NCI-H446 treated with DMSO at 0.1 percent for 48 hours (cell line): ENCODE measurements at places on chromosomes 6 and 20.

GRCh38 chr6:95423331-95423730 is 154.0 kb upstream of the MANEA start:
- DNase-seq: no peak

GRCh38 chr6:131281471-131282270 is 146.4 kb downstream of the AKAP7 start:
- DNase-seq: no peak

GRCh38 chr6:25295651-25296050 is 16.5 kb downstream of the CARMIL1 start:
- no peak for DNase-seq

DNA sequence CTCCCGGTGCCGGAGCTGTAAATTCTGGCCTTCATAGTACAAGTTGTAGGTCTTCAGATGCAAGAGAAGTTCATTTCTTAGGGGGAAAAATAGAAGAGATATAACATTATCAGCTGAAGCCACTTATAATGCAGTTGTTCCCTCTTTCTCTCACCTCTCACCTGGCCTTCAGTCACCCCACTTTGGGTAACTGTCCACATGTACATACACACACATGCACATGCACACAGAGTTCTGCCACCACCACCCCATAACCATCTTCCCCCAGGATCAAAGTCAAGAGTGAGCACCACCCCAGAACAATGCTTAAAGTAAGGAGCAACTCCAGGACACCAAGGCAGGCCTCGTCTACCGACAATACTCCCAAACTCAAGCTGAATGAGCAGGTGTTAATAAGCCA is 76.3 kb downstream of the PRND start:
- no peak for DNase-seq

- DNase-seq: no peak
Observed at GRCh38 chr6:165231581-165232561, 77.5 kb downstream of the C6orf118 start.

- DNase-seq: no peak
Observed at GRCh38 chr20:63079971-63080370, 73.2 kb upstream of the BHLHE23 start.

- DNase-seq: no peak
Observed at GRCh38 chr20:51064137-51064536, 41.2 kb upstream of the KCNG1 start.

GRCh38 chr20:16864069-16864468 is 115.9 kb downstream of the OTOR start:
- no peak for DNase-seq

DNA sequence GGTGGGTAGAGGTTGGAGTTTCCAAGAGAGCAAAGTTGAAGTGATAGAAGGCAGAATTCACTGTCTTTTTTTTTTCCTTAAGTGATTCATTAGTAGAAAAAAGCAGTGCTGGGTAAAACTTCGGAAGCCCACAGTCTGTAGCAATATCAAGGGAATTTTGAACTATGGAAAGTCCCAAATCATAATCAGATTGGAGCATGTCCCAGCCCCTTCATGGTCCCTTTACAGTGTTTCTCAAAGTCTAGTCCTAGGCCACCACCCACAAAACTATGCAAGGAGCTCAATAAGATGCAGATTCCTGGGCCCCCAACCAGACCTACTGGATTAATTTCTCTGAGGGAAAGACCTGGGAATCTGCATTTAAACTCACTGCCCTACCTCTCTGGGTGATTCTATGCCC is 22.6 kb downstream of the NEDD9 start:
- no peak for DNase-seq

GRCh38 chr20:2708073-2708415 is 15.5 kb downstream of the EBF4 start:
- no peak for DNase-seq

DNA sequence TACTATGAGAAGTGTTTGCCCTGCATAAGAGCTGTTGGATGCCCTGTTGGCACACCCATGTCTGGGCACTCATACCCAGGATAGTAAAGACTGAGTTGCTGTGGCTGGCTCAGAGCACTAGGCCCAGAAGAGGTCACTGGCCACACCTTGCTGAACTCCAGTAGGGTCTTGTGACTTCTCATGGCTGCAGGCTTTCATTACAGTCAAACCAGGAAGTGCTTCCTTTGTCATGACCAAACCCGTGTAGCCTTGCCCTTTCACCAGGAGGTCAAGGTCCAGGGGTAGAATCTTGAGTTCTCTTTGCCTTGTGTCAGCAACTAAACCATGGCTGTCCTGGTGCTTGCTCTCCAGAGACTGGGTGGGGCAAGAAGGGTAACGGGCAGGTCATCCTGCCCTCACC is 49.5 kb downstream of the CD164 start:
- DNase-seq: no peak

DNA sequence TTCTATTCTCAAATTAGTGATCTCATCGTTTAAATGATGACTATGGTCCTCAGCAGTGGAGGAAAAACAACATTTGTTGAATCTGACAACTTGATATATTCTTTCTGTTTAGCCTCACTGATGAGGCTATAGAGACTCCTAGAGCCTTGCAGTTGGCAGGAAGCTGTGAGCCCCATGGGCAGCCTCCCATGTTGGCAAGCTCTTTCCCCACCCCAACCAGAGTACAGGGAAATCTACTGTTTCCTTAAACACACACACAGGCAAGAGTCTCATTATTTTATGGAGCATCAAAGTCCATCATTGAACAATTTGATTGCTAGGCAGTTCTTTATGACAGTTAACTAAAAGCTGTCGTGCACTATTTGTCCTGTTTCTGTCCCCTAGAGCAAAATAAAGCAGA is 498.2 kb upstream of the CITED2 start:
- peak; percentile 22 for DNase-seq

DNA sequence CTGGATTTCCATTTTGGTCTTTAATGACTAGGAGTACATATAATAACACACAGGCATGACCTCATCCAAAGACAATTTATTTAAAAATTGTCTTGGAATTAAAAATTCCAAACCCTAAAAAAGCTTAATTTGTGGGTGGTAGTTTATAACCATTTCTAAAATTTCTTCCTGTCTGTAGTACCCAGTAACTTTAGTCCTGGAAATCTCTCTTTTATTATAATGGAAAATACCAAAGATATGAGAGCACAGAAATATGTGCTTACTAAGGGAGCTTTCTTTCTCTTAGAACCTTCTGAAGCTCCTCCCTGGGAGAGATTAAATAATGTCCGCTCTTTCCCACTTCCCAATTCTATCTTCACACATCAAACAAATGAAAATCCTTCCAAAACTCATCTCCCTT is 70.5 kb upstream of the PRL start:
- DNase-seq: no peak

DNA sequence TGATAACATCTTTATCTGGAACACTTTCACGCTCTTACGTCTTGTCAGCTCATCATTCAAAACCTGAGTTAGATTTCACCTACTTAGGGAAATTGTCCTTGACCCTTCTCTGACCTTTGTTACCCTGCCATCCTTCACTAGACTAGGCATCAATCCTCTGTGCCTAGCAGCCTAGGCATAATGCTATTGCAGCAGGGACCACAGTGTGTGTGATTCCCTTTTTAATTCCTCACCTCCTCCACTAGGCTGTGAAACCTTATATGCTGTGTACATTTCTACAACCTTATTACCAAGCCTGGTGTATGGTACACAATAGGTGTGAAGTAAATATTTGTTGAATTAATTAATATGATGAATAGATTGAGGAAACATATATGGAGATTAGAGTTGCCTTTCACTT is 66.7 kb upstream of the DEFB112 start:
- no peak for DNase-seq

DNA sequence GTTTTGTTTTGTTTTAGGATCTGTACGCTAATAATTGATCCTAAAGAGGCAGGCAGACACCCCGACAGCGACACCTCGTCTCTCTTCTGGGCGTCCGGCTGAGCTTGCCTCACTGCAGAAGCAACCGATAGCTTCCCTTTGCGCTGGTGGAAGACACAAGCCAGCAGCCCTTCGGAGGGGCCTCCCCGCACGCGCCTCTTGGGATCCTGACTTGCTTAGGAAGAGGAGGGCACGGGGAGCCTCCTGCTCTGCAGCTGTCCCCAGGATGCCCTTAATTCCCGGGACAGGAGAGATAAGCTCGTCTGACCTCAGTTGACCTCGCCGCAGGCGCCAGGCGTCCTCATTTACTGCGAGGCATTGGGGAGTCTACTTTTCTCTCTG is 94.0 kb downstream of the CD83 start:
- no peak for DNase-seq

GRCh38 chr6:150345781-150346180 is 23.0 kb upstream of the IYD start:
- DNase-seq: no peak

DNA sequence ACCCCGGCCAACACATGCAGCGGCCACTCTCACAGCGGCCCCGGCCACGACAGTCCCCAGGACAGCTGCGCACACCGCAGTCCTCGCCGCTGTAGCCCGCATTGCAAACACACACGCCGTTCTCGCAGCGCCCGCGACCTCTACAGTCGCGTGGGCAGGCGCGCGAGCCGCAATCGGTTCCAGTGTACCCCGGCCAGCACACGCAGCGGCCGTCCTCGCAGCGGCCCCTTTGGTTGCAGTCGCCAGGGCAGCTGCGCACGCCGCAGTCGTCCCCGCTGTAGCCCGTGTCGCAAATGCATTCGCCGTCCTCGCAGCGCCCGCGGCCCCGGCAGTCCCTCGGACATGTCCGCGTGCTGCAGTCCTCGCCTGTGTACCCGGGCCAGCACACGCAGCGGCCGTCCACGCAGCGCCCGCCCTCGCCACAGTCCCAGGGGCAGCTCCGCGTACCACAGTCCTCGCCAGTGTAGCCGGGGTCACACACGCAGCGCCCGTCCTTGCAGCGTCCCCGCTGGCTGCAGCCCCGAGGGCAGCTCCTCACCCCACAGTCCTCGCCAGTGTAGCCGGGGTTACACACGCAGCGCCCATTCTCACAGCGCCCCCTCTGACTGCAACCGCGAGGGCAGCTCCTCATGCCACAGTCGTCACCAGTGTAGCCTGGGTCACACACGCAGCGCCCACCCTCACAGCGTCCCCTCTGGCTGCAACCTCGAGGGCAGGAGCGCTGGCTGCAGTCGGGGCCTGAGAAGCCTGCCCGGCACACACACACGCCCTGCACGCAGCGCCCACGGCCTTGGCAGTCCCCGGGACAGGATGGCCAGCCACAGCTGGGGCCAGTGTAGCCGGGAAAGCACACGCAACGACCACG is 12.5 kb downstream of the TNXB start:
- DNase-seq: no peak

DNA sequence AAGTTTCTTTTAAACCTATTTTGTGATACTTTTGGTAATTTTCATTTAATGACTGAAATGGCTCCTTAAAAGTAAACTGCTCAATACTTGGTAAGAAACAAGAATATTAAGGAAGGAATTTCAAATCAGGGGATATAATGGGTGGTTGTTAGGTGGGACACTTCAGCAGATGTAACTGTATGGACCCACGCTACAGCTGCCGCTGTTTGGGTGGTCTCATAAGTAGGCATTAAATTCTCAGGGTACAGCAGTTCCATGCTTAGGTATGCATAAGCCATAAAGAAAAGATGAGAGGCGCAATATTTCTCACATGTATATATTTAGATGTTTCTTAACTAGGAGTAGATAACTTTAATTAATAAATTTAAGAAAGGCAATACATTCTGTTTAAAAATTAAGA is 35.0 kb downstream of the COL19A1 start:
- no peak for DNase-seq

GRCh38 chr6:118712969-118713368 is 61.6 kb upstream of the CEP85L start:
- no peak for DNase-seq
